RCC 7860 (cell line): ENCODE measurements at places on chromosomes 1 and 21.

DNA sequence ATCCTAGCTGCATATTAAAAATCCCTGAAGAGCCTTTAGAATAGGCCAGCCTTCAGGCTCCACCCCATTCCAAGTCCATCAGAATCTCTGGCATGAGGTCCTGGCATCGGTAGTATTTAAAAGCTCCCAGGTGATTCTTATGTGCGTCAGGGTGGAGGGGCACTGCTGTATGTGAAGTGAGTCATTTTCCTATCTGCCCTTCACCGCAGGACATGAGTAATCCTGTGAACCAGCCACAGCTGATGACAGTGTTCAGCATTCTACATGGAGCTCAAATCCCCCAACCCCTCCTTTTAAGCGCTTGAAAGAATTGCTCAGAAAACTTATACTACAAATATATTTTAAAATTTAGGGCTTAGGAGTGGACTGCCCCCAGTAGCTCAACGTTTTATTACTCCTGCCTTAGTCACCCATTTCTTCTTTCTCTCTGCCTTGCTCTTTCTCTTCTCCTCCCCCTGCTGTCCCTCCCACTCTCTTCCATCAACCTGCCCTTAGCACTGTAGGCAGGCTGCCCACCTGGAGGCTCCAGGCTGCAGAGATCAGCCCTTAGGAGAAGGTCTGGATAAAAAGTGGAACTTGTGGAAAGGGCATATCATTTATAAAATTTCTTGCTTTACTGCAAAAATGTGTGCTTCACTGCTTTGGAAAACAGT is 73.8 kb upstream of the ZNF281 start:
- peak; percentile 98 for DNase-seq

DNA sequence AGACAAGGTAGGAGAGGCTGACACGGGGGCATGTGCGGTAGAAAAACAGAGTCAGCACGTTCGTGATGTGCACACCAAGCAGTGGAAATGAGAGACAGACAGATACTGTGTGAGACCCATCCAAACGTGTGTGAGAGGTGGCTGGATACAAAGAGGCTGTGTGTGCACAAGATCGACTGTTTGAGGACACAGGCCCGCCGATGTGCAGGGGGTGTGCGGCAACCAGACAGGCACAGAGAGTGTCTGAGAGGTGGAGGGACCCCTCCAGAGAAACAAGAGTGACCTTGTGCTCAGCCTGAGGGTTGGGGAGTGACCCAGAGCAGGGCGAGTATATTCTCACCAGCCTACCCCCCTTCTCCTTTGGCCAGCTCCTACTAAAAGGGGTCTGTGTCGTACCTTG is 97.8 kb upstream of the IPO9 start:
- DNase-seq = no peak

DNA sequence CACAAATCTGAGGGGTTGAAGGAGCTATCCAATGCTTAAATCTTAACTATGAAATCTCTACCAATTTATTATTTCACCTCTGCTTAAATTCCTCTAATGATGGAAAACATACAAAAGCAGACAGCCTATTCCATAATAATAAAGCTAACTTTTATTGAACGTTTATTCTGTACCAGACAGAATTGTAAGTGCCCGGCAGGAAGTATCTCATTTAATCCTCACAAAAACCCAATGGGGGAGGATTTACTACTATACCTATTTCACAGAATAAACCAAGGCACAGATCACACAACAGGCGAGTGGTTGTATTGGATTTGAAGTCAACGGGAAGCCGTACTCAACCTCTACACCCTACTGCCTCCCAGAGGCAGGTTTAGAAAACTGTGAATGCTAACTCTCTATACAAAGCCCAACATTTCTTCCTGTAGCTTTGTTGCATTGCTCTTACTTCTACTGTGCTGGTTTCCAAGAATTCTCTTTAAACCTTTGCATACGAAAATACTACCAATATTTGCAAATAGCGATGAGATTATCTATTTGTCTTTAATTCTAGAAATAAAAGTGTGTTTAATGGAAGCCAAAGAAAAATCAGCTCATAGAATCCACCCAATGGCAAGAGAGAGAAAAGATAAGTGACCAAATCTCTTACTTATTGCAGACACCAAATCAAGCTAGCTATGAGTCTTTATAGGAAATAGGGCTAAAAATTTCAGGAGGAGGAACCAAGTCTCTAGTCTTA is 33.5 kb upstream of the C1orf53 start:
- DNase-seq = peak; percentile 29

DNA sequence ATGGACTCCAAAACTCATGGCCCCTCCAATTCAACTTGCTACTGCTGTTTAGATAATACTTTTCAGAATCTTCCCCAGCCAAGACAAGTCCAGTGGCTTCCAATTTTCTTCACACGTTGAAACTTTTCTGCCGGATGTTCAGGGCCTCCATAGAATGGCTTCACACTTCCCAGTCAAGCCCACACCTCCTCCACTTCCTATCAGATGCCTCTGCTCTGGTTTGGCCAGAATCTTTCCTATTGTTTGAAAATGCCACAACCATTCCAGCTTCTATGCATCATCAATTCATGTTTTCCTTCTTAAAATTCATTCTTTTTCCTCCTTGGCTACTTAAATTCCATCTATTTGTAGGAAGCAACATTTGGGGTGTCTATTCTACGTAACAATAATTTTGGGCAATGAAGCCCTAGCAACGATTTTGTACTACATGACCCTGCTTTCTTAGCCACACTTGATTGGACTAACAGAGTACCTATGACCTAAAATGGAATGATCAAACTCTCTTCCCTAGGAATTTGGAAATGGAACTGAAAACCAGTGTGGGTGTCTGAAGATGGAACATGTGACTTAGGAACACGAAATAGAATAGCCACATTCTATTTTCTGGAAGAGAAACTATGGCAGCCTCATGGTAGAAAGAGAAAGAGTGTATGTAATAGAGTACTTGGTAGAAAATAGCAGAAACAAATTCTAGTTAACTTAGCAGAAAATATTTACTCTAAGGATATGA is 74.1 kb upstream of the CNIH3 start:
- no peak for DNase-seq

DNA sequence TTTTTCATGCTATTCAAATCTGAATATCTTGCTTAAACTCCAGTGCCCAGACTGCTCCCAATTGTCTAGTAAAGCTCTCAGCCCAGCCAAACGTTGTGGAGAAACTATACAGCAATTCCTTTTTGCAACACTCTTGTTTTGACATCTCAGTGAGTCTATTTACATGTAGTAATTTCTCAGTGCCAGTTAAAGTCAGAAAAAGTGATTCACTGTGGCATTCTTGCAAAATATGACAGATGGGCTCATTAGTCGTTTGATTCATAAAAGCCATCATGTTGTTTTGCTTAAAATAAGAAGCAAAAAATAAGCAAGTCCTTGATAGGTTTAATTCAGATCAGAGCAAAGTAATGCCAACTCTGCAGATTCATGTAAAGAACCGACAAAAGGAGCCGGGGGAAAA is 20.7 kb upstream of the TMPRSS15 start:
- DNase-seq = no peak

- peak; percentile 75 for DNase-seq
Observed at GRCh38 chr1:12177999-12178441, 11.2 kb downstream of the TNFRSF1B start.

- DNase-seq = no peak
Observed at GRCh38 chr1:39608921-39609320, 30.5 kb downstream of the HEYL start.

- DNase-seq = peak; percentile 29
Observed at GRCh38 chr1:246782120-246782900, 58.1 kb downstream of the SCCPDH start.

DNA sequence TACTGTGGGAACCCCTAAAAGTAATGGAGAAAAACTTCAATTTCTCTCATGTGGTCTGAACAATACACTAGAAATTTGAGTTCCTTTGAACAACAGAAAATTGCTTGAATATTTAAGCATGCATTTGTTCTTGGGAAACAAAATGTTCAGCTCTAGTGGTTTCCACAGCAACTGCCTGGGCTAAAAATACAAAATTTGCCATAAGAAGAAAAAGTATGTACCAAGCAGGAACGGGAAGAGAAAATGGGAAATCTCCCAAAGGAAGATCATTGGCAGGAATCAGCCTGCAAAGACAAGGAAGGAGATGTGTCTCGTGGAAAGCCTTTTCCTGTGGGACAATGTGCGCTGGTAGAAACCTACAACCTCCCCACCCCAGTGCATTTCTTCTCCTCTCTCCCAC is 119.0 kb upstream of the DPT start:
- no peak for DNase-seq

DNA sequence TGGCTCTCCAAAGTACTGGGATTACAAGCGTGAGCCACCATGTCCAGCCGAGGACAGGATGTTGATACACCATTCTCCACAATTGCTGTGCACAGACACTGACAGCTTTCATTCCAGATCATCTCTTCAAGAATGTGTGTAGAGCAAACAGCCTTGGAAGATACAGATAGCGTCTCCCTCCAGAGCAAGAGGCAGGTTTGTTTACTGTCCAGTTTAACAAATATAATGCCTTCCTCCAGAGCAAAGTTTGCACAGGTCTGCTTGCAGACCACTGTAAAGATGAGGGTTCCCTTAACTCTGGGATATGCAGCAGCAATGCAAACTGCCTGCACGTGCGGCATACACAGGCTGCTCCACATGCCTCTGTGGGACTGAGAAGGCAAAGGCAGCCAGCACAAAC is 4.6 kb downstream of the TMPRSS3 start:
- DNase-seq = no peak

- peak; percentile 69 for DNase-seq
Observed at GRCh38 chr1:221440658-221441057, 301.2 kb downstream of the DUSP10 start.

DNA sequence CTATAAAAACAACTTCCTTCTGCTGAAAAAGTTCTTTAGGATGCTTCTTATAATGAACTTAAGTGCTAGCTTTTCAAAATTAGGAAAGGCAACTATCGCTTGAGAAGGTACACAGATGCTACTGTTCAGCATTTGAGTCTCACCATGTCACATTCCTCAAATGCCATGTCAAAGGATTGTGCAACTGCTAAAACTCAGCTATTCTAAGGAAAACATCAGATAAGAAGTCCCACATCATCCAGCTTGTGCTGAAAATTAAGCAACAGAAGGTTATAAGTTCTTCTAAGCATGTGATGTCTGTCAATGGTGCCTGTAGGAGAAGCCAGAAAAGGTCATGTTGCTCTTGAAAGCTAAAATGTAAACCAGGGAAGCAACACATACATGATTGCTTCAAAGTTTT is 36.5 kb downstream of the MCOLN2 start:
- no peak for DNase-seq

DNA sequence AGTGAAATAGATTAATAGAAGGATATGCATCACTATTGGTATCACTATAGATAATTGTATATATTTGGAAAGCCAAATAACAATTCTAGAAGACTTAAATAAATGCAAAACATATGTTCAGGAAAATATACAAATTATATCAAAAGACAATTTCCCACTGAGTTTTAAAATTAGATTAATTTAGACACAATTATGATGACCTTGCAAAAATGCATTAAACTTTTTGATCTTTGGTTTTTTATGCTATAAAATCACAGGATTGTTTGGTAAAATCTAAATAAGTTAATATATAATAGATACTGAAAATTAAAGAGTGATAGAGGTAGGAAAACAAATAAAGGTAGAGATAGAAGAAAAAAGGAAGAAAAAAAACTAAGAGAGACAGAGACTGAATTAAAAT is 2027.7 kb downstream of the MRPL39 start:
- no peak for DNase-seq
